WERI-Rb-1 (cell line): ENCODE measurements at places on chromosomes 12 and 14.

GRCh38 chr14:36818794-36819384 lies 157.2 kb downstream of the PAX9 start:
- no peak for DNase-seq

GRCh38 chr14:61120576-61120975 lies 139.5 kb downstream of the SLC38A6 start:
- no peak for DNase-seq

DNA sequence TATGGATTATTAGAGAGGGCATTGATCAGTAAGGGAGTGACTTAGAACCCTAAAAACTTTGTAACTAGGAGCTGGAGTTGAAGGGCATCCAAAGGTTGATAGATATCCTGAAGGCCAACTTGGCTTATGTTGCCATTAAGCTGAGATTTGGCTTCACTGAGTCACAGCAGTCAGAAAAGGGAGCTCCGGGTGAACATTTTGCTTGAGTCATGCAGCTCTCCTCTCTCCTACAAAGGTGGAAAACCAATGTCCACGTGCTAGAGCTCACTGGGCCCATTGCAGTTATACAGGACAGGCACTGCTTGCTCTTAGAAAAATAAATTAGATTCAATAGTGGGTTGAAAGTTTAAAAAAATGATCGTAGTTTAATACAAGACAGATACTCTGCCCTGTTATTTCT lies 87.3 kb upstream of the LRIG3 start:
- no peak for DNase-seq

DNA sequence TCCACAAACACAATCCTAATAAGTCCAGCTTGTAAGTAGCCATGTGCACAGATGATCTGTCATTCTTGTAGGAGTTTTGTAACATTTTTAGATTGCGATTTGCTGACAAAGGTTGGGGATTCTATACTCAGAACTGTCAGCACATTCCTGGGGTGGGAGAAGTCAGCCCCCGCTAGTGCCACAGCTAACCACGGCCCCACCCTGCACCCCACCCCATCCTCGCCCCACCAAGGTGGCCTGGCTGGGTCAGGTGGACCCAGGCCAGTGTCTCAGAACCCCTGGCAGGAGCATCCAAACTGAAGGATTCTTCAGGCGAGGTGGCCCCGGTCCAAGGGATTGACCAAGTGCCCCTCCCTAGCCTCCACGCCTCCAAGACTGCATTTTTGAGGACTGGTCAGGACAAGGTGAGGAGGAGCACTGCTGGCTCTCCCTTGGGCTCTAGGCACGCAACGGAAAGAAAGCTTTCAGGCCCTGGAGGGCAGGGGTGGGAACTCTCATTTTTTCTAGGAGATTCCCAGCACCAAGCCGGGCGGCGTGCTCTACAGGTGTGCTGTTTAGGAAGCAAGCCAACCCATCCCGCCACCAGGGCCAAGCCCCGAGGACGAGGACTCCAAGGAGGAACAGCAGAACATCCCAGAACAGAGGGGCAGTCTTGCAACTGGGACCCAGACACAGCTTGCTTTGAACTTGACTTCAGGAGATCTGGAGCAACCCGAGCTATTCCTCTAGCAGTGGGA lies 172.8 kb downstream of the BCL11B start:
- no peak for DNase-seq

GRCh38 chr12:75944097-75944904 lies 87.3 kb downstream of the PHLDA1 start:
- no peak for DNase-seq

- DNase-seq, result no peak
Observed at GRCh38 chr12:116651089-116651488, 86.8 kb downstream of the SPRING1 start.

DNA sequence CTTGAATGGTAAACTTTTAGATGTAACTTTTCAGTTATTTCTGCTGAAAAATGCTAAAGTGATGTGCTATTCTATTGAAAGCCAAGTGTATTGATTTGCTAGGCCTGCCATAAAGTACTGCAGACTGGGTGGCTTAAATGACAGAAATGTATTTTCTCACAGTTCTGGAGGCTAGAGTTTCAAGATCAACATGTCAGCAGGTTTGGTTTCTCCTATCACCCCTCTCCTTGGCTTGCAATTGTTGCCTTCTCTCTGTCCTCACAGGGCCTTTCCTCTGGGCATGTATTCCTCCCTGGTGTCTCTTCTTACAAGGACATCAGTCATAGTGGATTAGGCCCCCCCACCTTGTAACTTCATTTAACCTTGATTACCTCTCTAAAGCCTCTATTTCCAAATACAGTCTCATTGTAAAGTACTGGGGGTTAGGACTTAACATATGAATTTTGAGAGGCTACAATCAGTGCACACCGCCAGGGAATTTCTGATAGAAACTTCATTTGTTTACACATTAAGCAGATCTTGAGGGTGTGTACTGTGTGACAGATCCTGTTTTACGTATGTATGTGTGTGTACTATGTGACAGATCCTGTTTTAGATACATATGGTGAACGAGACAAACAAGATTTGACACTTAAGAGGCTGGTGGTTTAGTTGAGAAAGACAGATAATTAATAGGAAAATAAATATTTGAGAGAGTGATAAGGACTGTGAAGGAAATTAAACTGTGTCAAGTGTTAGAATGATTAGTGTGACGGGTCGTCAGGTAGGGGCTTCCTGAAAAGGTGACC lies 49.5 kb downstream of the ADIPOR2 start:
- peak; percentile 60 for DNase-seq

- no peak for DNase-seq
Observed at GRCh38 chr14:55111122-55111708, 17.8 kb upstream of the LGALS3 start.

DNA sequence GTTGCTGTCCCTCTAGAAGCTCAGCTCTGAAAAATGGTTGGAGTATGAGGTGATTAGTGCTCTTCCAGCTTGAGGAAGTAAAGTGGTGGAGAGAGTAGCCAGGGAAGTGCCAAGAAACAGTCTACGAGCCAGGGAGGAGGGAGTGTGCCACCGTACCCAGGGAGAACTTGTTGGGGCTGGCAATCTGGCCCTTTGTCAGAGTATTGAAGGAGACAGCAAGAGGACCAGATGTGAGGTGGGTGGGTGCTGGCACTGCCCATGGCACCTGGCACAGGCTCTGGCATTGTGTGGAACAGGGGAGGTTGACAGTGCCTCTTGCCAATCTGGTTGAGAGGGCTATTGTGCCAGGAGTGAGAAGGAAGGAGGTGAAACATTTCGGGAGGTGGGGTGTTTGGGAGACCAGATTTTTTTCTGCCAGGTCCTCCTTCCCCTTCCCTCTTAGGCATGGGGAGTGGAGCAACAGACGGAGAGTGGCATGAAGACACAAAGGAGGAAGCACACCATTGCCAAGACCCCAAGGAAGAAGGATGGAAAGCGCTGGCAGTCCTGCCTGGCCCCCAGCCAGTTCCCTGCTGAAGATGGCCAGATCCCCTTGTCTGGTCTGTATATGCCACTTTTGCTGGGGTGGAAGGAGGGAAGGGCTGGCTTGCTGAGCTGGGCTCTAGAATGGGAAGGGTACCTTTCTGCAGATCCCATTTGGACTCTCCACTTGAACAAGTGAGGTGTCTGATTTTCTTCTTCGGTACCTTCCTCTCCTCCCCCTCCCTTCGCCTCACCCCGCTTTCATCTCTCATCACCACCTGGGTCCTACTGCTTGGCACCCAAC lies 37.5 kb downstream of the ZFHX2 start:
- no peak for DNase-seq

DNA sequence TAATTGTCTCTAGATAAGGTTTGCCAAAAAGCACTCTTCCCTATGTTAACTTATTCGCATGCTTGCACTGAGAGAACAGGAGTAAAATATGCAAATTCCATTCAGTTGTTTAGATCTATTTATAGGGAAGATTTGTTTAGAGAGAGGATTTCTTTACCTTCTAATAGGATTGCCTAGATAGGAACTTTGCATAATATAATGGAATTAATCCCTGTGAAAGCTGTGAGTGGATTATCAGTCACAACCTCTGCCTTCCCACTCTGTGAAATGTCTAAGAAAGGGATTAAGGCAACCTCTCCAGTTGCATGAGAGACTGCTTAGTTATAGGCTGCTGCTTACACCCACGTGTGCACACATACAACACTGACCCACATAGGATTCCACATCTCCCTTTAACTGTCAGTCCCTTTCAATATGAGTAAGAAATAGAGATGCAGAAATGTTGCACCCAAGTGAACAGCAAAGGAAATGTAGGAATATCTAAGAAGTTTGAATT lies 83.2 kb downstream of the ALG10B start:
- peak; percentile 37 for DNase-seq

GRCh38 chr14:63659726-63660125 lies 18.1 kb upstream of the WDR89 start:
- DNase-seq, result peak; percentile 16

- DNase-seq, result peak; percentile 65
Observed at GRCh38 chr12:68245180-68246021, 8.0 kb downstream of the IL22 start.

GRCh38 chr12:80684077-80684495 lies 23.3 kb upstream of the MYF6 start:
- DNase-seq, result no peak

- DNase-seq, result peak; percentile 38
Observed at GRCh38 chr14:71703477-71703876, 228.8 kb upstream of the RGS6 start.

DNA sequence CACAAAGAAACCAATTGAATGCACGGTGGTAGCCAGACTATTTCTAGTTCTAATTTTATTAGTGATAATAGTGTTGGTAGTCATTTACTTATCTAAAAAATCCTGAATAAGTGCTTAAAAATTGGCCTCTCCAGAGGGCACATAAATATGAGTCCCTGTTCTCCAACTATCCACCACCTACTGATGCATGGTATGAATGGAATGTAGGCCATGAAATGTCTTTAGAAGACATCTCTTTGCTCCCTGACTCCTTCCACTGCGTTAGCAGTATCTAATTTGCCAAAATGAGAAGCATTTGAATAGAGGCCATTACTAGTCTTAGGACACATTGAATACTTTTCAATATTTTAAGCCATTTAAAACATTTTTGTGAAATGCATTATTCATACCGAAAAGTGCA lies 261.7 kb downstream of the LRFN5 start:
- DNase-seq, result no peak

DNA sequence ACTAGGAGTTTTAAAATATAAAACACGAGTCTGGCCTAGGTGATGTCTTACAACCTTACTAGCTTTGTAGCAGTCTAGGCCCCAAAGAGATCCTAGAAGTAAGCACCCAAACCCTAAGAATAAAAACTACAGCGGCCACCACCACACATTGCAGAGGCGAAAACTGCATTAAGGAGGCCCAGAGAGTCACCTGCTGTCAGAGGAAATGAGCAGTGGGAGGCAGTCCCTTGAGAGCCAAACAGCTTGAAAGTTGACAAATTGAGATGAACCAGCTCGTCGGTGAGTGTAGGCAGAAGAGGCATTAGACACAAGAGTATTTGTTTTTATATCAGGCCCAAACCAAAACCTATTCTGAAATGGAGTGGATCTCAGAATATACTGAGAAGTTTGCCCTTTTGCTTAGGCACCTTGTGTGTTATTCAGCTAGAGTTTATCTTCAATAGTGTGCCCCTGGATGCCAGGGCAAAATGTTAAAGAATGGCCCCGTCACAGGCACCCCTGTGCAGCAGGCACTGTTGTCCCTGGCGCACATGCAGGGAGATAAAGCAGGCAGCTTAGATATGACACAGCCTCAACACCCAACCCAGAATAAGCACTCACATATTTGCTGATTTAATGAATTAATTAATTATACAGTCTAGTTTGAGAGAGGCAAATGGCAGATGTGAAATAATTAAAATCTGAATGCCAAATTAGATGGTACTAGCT lies 56.7 kb downstream of the TTC7B start:
- DNase-seq, result no peak

DNA sequence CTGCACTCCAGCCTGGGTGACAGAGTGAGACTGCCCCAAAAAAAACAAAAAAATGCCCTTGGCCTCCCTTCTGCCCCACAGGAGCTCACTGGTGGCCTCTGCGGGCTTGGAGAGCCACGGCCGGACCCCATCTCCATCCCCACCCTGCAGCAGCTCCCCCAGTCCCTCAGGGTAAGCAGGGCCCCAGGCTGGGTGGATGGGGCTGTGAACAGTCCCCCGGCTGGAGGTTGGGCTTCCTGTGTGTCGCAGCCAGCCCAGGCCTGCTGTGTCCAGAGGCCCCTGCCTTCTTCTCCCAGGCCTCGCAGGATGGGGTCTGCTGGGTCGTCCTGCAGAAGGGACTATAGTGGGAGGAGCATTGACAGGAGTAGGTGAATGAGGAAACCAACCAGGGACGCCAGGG lies 15.4 kb upstream of the PUS1 start:
- no peak for DNase-seq

- no peak for DNase-seq
Observed at GRCh38 chr12:104412681-104413080, 44.1 kb upstream of the CHST11 start.

DNA sequence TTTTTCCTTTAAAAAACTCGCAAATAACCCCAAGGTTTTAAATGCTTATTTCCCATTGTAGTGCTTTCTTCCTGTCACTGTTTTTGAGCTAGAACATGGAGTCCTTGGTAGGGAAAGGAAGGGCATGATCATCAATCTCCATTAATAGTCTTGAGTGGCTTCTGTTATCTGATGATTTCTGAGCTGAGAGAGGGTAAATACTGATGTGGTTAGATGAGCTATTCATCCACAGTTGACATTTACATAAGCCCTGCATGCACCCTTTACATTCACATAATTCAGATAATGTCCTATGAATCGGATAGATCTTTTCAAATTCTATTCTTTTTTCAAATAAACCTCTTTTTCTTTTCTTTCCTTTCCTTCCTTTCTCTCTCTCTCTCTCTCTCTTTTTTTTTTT lies 81.4 kb downstream of the NTN4 start:
- no peak for DNase-seq

GRCh38 chr12:68042212-68042699 lies 53.0 kb downstream of the IFNG-AS1 start:
- peak; percentile 27 for DNase-seq

- no peak for DNase-seq
Observed at GRCh38 chr12:113097716-113098440, 37.7 kb downstream of the RASAL1 start.

DNA sequence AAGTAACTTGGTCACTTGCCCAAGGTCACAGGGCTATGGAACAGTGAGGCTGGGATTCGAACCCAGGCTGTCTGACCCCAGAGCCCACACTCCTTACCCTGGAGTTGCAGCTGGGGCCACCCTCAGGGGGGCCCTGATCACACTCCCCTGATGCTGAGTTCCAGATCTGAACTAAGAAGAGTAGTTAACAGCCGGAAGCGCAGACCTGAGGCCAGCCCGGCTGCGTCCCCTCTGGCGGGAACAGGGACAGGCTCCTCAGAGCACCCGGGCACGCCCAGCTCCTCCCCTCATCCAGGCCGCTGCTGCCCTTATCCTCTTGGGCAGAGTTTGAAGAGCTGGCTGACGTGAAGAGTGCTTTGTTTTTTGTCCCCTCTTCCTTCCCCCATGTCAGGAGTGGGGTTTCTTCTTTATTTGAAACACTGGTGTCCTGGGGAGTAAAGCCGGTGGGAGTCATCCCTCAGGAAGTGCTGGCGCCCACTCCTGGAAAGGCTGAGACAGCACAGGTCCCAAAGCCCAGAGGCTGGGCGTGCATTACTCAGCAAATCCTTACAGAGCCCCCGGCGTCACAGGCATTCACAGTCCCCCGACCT lies 8.7 kb downstream of the PHB2 start:
- peak; percentile 84 for DNase-seq
